ENCODE measurements at places on chromosomes 7 and 10.

- no peak for DNase-seq
Measured at GRCh38 chr10:71740069-71740653, 20.6 kb upstream of the C10orf105 start.

- no peak for DNase-seq
Measured at GRCh38 chr10:103540722-103541121, 47.2 kb downstream of the NEURL1 start.

- DNase-seq: no peak
Measured at GRCh38 chr10:69898524-69898923, 96.8 kb downstream of the COL13A1 start.

DNA sequence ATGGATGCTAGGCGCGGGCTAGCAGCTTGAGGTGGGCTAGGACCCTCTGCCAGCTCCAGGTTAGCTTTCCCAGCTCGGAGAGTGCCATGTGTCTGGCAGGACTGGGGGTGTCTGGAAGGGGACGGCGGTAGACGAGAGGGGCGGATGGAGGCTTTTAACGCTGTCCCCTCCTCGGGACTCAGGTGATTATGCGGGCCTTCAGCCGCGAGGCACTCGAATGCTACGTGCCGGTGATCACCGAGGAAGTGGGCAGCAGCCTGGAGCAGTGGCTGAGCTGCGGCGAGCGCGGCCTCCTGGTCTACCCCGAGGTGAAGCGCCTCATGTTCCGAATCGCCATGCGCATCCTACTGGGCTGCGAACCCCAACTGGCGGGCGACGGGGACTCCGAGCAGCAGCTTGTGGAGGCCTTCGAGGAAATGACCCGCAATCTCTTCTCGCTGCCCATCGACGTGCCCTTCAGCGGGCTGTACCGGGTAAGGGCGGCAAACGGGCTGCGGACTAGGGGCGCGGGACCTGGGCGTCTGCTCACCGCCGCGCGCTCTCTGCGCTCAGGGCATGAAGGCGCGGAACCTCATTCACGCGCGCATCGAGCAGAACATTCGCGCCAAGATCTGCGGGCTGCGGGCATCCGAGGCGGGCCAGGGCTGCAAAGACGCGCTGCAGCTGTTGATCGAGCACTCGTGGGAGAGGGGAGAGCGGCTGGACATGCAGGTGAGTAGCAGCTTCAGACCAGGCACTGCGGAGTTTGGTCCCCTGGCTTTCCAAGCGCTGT, 1.1 kb downstream of the CYP26A1 start:
- DNase-seq: no peak

- no peak for DNase-seq
Measured at GRCh38 chr7:42469341-42469740, 232.3 kb upstream of the GLI3 start.

All from SW480 (cell line).